Activated CD8-positive, alpha-beta T cell treated with anti-CD3 and anti-CD28 coated beads for 36 hours (primary cell): ENCODE measurements at places on chromosomes 6 and 20. TPM values are rescaled to one million over a fixed set of nuclear protein-coding genes. Genes with fewer than 3 reads are reported as not detected.

DNA sequence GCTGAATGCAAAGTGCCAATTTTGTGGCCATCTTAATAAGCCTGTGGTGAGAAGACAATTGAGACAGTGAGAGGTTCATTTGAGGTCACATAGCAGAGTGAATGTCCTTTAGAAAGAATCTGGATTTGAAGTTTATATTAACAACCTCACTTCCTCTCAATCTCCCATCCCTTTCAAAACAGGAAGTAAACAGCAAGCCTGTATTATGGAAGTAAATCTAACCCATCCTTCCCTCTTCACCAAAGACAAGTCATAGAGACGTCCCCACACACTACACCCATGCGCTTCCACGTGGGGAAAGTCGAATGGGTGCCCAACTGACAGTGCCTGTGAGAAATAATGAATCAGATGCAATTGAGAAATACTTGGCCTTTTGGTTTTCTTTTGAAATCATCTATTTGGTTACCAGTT lies 28.8 kb upstream of the CCND3 start:
- peaks cover 16% of the 10 kb centered on the region for H3K36me3 ChIP-seq
- DNase-seq = peak; percentile 80
- H3K27ac ChIP-seq = peak overlapping the region; percentile 95

DNA sequence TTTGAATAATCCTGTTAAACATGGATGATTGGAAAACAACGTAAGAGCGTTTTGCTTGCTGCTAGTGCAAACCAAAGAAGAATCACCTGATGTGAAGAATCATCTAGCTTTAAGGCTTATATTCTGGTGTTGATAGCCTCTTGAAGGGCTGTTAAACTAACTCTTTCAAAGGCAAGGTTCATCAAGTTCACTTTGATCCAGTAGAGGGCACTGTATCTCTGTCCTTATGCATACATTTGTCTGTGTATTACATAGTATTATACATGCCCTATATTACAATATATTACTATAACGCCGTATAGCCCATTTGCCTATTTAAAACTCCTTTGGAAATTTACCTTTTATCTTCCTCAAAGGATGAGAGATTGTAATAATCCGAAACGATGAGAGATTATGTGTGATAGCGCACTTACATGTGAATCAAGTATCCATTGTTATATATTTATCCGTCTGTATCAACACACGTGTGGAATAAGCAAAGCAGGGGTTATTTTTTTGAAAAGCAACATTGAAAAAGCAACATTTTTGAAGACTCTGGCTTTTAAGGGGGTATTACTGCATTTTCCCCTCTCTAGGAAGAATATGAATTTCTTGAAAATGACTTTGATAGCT lies 50.8 kb upstream of the NRN1 start:
- no peak for DNase-seq
- H3K27me3 ChIP-seq = peaks cover 27% of the 10 kb centered on the region
- no peak overlapping the region for H3K27ac ChIP-seq
- H3K4me1 ChIP-seq = no peaks in the 10 kb centered on the region
- no peaks in the 10 kb centered on the region for H3K36me3 ChIP-seq

The GCNT2 gene
- 2.3 TPM for total RNA-seq

- peak overlapping the region; percentile 81 for H3K4me3 ChIP-seq
- H3K4me1 ChIP-seq = peaks cover 76% of the 10 kb centered on the region
- no peak for DNase-seq
- H3K36me3 ChIP-seq = no peaks in the 10 kb centered on the region
- no peaks in the 10 kb centered on the region for H3K27me3 ChIP-seq
Observed at GRCh38 chr6:35730745-35731413, 6.0 kb upstream of the ARMC12 start.

DNA sequence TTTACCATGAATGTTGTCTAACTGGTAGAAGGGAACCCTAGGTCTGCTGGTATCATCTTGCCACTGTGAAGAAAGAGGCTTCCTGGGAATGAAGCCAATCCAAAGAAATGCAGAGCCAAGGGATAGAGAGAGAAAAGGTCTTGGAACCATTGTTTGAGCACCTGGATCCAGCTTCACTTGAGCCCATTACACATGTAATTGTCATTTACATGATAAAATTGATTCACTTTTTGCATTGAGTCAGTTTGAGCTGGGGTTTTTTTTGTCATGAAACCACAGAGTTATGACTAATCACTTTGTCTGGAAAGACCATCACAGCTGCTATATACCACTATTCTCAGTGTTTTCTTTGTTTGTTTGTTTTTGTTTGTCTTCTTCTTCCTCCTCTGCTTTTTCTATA lies 112.3 kb downstream of the CBLN4 start:
- H3K36me3 ChIP-seq = no peaks in the 10 kb centered on the region
- DNase-seq = no peak
- H3K4me3 ChIP-seq = no peak overlapping the region
- H3K27me3 ChIP-seq = no peaks in the 10 kb centered on the region
- no peak overlapping the region for H3K27ac ChIP-seq

The GJA10 gene
- total RNA-seq = not detected

DNA sequence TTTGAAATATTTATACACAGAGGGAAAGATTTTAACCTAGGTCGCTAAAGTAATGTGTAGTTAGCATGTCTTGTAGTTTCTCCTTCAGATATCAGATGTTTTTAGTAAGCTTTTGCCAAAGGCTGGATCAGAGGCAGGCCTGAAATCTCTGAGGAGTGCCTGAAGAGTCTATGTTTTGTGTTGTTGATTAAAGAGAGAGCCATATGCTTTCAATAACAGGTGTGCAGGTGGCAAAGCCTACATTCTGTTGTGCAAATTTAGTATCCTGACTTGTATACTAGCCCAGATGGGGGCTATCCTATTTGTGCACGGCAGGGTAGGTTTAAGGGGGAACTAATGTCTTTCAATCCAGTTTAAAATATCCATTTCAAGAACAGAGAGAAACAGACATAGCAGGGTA lies 167.1 kb upstream of the ATXN1 start:
- H3K4me3 ChIP-seq = no peak overlapping the region
- H3K4me1 ChIP-seq = peaks cover under 1% of the 10 kb centered on the region
- H3K36me3 ChIP-seq = no peaks in the 10 kb centered on the region
- no peak for DNase-seq
- H3K27me3 ChIP-seq = peaks cover 21% of the 10 kb centered on the region

The CNBD2 gene
- 6.1 TPM for total RNA-seq

DNA sequence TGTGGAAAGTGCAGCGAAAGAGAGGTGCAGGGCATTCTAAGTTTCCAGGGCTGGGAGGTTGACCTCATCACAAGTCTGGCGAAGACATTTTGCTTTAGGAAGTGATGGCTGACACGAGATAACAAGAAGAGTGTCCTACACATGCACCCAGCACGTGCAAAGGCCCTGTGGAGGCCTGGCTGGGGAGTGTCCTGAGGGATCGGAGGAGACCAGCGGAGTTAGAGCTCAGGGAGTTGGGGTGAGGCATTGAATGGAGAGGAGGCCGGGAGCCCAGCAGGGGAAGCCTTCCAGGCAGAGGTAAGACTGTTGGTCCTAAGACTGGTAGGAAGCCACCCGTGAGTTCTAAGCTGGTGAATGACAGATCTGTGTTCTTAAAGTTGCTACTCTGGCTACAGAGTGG lies 58.4 kb downstream of the PPP1R14C start:
- no peak overlapping the region for H3K4me3 ChIP-seq
- no peak for DNase-seq
- no peak overlapping the region for H3K27ac ChIP-seq
- H3K4me1 ChIP-seq = peaks cover 5% of the 10 kb centered on the region
- no peaks in the 10 kb centered on the region for H3K36me3 ChIP-seq

The PPP1R16B gene
- 74.9 TPM for total RNA-seq

The MCCD1 gene
- total RNA-seq = not detected

The PTCRA gene
- total RNA-seq = not detected

The BPIFB2 gene
- total RNA-seq = not detected

DNA sequence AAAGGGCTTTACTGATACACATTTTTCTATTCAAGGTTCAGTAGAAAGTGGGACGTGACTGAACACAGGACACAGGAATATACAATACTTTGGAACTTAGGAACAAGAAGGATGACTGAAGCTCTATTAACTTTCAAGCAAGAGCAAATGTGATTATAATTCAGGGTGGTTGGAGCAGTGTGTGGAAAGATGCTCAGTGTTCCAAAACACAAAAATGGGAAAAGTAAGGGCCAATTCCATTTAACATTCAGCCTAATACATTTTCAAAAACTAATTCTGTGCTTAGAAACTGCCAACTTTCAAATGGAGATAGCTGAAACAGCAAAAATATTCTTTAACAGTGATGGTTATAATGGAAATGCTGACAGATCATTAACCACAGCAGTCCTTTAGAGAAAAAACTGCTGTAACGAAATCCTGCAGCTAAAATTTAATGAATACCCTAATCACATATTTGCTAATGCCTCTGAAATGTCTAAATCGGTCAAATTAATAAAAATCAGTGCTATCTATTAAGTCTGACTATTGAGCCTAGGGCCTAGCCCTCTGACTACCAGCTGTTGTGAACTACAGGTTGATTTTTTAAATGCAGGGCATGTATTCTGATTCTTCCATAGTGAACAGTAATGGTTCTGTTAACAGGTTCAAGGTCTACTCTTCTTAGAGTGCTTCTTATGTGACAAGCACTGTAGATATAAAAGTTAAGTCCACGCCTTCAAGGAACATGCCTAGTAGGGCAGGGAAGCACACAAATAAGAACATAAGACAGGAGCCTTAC lies 45.9 kb downstream of the RARS2 start:
- no peaks in the 10 kb centered on the region for H3K4me1 ChIP-seq
- no peak overlapping the region for H3K27ac ChIP-seq
- H3K4me3 ChIP-seq = no peak overlapping the region
- no peaks in the 10 kb centered on the region for H3K27me3 ChIP-seq

The IL20RA gene
- total RNA-seq = not detected

DNA sequence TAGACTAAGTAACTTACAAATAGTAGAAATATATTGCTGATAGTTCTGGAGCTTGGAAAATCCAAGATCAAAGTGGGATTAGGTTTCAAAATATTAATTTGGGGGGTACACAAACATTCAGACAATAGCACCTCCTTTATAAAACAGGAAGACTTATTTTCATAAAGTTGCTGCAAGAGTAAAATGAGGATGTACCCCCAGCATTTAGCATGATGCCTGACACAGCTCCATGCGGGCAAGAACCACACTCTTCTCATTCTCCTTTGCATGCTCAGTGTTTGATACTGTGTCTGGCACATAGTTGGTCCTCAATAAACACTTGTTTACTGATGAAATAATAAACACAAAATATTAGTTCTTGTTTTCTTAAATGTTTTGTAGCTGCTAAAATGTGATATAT lies 332.9 kb downstream of the TFAP2A start:
- no peaks in the 10 kb centered on the region for H3K36me3 ChIP-seq
- DNase-seq = no peak
- no peak overlapping the region for H3K27ac ChIP-seq
- H3K27me3 ChIP-seq = no peaks in the 10 kb centered on the region
- no peaks in the 10 kb centered on the region for H3K4me1 ChIP-seq

The PDYN gene
- not detected for total RNA-seq

DNA sequence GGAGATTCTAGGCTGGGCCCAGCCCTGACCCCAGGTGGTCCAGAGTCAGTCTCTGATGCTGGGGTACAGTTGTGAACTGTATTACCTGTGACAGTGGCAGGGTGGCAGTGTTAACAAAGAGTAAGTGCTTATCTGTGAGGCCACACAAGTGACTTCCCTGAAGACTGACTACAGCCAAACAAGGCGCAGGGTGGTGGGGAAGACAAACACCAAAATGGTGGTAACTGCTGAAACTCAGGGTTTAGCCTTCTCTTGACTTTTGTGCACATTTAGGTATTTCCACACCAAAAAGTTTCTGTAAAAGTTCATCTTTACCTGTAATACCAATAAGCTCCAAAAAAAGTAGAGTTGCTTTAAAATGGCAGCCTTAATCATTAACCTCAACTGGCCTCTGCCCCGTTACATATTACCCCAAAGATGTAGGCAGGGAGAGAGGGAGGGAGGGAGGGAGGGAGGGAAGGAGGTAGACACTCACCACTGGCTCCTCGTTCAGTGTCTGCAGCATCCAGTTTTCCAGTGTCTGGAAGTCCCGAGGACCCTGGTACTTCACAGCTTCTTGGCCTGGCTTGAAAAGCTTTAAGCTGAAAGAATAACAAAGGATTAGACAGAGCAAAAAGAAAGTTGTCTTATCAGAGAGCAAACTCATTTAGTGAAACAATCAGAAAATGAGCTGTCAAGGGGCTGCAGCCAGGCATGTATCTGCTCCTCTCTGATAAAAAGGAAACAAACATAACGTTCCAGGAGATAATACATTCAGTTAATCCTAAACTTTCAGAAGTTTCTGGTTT lies 11.3 kb downstream of the TXNDC5 start:
- no peak overlapping the region for H3K27ac ChIP-seq
- no peak for DNase-seq
- H3K27me3 ChIP-seq = no peaks in the 10 kb centered on the region
- peaks cover 56% of the 10 kb centered on the region for H3K36me3 ChIP-seq
- no peak overlapping the region for H3K4me3 ChIP-seq

The POPDC3 gene
- not detected for total RNA-seq

DNA sequence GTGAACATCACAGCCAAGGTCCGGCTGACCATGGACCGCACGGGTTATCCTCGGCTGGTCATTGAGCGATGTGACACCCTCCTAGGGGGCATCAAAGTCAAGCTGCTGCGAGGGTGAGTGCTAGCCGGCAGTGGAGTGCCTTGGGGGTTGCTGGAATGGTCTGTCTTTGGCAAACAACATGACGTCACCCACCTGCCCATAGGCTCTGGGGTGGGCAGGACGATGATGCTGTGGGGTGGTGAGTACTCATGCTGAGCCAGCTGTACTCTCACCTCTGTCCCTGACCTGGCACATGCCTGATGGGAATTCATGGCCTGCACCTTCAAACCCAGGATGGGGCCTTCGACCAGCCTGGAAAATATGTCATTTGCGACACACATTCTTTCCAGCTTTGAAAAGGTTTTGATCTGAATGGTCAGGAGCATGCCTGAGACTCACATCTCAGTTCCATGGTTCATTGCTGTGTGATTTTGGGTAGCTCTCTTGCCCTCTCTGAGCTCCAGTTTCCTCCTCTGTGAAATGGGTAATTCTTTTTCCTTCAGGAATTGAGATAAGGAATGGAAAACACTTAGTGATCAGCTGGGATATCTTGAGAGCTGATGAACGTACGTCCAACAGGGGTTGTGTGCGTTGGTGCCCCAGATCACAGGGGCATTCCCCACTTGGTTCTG lies 6.7 kb downstream of the BPIFB4 start:
- H3K36me3 ChIP-seq = no peaks in the 10 kb centered on the region
- no peak for DNase-seq
- no peaks in the 10 kb centered on the region for H3K4me1 ChIP-seq
- H3K4me3 ChIP-seq = no peak overlapping the region

- peak overlapping the region; percentile 90 for H3K4me3 ChIP-seq
- peaks cover 32% of the 10 kb centered on the region for H3K36me3 ChIP-seq
- H3K4me1 ChIP-seq = peaks cover 21% of the 10 kb centered on the region
- no peaks in the 10 kb centered on the region for H3K27me3 ChIP-seq
- peak overlapping the region; percentile 73 for H3K27ac ChIP-seq
Observed at GRCh38 chr6:10692965-10693538, 1.4 kb downstream of the C6orf52 start.

DNA sequence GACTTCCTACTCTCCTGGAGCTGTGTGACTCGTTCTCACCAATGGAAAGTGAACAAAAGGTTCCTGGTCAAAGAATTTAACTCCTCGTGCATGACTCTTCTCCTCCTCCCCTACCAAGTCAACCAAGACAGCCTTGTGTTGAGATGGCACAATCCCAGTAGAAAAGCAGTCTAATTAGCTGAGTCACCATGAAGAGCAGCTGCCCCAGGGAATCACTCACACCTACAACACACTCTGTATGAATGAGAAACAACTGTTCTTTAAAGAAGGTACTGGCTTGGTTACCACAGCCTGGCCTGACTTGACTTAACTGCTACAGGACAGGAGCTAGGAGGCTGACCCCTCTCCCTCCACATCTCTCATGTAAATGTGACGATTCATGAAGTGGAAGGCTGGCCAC lies 2.9 kb upstream of the HLA-DOB start:
- H3K36me3 ChIP-seq = peaks cover 11% of the 10 kb centered on the region
- H3K4me3 ChIP-seq = no peak overlapping the region
- peaks cover 14% of the 10 kb centered on the region for H3K4me1 ChIP-seq
- no peak overlapping the region for H3K27ac ChIP-seq
